ENCODE measurements at places on chromosomes 6 and 20.
A peak's percentile ranks its signal among the peaks of the same experiment; 100 is the strongest.

DNA sequence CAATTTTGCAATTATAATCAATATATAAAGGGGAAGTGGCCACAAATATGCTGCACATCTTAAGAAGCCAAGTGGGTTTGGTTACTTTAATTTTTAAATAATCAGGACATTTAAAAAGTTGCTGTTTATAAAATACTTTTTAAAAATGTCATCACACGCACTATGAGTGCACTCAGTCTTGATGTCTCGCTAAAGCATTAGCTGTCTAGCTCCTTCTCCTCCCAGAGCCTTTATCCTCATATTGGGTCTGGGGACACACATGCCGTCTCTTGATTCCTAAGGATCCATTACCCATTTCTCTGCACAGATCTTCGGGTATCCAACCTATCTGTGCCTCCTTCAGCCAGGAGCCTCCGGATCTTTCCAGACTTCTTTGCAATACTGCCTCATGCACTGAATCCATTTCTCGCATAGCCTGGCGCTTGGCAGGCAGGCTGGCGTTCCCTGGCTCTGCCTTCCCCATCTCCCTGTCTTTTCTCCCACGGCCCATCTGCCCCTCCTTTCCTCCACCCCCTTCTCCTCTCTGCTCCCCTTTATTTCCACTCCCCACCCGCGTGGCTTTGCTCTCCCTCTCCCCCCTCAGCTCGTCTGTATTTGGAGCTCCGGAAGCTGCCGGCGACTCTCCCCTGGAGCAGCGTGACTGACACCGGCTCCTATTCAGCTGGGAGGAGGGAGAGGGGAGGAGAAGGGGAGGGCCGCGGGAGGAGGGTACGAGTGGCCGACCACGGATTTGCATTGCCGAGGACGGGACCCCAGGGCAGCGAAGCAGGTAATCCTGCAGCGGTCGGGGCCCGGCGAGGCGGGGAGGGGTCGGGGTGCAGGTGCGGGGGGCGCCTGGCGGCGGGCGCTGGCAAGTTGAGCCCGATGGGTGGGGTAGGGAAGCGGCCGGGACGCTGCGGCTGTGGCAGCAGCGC lies at the start of gene CAP2:
Gene CAP2 (plus strand): TSS at position 618 of the 914 bp plus-strand sequence. CDS start 27,961 bp downstream, outside the sequence.
- peak; percentile 49 for DNase-seq
- no peaks in the 10 kb centered on the region for H3K4me1 ChIP-seq
- peaks cover 15% of the 10 kb centered on the region for H3K36me3 ChIP-seq
- H3K27me3 ChIP-seq: no peaks in the 10 kb centered on the region
- peak within 1 kb of the TSS; percentile 72 for H3K4me3 ChIP-seq

DNA sequence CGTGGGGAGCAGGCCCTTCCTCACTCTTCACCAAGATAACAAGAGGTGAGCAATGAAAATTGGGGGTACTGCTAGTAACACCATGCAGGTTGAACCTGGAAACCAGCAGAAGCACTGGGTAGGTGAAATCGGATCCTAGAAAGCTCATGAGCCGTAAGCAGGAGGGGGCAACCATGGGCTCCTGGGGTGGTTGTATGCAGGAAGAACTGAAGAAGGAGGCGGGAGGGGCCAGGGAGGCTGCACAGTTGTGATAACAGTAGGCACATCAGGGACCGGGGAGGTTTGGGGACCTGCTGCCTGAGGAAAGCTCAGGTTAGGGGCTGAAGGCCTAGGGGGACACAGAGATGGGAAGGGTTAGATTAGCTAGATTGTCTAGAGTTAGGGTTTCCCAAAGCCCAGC lies 5.6 kb upstream of the LY6G5C start:
- H3K4me1 ChIP-seq: peaks cover 27% of the 10 kb centered on the region
- DNase-seq: no peak
- peaks cover 45% of the 10 kb centered on the region for H3K36me3 ChIP-seq
- H3K27ac ChIP-seq: peak overlapping the region; percentile 13
- H3K4me3 ChIP-seq: no peak overlapping the region

- no peaks in the 10 kb centered on the region for H3K27me3 ChIP-seq
- H3K4me1 ChIP-seq: peaks cover 11% of the 10 kb centered on the region
- DNase-seq: no peak
- no peak overlapping the region for H3K4me3 ChIP-seq
These were observed 15.2 kb upstream of the PRR18 start for GRCh38 chr6:166323395-166323794.

DNA sequence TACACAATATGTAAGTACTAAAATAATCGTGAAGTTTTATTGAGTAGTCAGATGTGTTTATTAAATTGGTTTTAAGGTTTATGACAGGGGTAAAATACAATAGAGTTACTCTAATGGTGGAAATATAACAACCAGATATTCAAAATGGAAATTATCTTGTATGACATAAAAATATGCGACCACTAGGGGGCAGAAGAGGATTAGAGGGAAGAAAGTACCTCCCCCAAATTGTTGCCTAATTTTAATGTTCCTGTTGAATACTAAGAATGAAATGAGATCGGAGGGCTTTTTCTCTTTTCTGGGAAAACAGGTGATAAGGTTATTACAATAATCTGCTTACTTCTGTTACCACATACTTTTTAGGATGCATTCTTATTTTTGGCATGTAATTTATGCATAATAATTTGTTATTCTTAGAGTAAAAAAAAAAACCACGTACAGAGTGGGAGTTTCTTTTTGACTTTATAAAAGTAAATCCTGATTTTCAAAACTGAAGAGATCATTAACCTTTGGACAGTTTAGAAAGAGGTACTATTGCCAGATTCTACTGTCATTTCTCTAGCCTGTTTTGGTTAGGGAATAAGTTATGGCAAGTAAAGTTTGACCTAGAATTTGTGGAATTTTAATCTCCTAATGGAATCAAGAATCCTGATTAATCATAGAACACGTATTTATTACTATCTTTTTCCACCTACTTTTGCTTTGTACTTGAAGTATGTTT lies 159.2 kb downstream of the CD109 start:
- H3K36me3 ChIP-seq: no peaks in the 10 kb centered on the region
- H3K27ac ChIP-seq: no peak overlapping the region
- H3K4me1 ChIP-seq: no peaks in the 10 kb centered on the region
- no peak overlapping the region for H3K4me3 ChIP-seq
- no peaks in the 10 kb centered on the region for H3K27me3 ChIP-seq

- H3K27me3 ChIP-seq: no peaks in the 10 kb centered on the region
- H3K36me3 ChIP-seq: no peaks in the 10 kb centered on the region
- DNase-seq: no peak
- no peak overlapping the region for H3K4me3 ChIP-seq
- no peaks in the 10 kb centered on the region for H3K4me1 ChIP-seq
These were observed 543.6 kb upstream of the CITED2 start for GRCh38 chr6:139917951-139918630.

DNA sequence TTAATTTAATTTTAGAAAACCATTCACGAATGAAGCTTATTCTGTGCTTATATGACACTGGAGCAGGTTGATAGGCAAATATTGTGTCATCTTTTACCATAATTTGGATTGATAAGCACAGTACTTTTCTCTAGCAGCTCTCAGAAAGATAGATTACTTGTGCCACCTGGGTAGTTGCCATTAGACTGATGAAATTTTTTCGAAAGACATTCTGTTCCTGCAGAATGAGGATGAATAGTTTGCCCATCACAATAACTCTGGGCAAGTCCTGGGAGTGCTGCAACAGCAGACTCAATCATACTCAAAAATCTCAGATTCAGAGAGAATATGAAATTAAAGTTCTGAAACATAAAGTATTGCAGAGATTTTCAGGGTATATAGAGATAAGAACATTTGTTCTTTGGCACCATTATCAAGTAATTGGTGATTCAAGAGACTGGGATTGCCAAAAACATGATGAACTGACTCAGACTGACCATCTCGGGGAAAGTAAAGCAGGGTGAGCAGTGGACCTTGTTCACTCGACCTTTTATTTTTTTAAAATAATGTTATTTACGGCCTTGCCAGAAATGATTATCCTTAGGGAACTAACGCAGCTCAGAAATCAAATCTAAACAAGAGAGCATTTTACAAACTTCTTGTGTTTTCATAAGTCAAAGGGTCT lies 65.8 kb upstream of the PTCHD4 start:
- H3K27ac ChIP-seq: no peak overlapping the region
- DNase-seq: no peak
- H3K36me3 ChIP-seq: no peaks in the 10 kb centered on the region
- H3K4me3 ChIP-seq: no peak overlapping the region
- H3K27me3 ChIP-seq: no peaks in the 10 kb centered on the region

- no peaks in the 10 kb centered on the region for H3K36me3 ChIP-seq
- H3K4me1 ChIP-seq: peaks cover 13% of the 10 kb centered on the region
- no peak overlapping the region for H3K27ac ChIP-seq
- H3K27me3 ChIP-seq: no peaks in the 10 kb centered on the region
These were observed 126.1 kb upstream of the LAMP5 start for GRCh38 chr20:9388160-9388812.

DNA sequence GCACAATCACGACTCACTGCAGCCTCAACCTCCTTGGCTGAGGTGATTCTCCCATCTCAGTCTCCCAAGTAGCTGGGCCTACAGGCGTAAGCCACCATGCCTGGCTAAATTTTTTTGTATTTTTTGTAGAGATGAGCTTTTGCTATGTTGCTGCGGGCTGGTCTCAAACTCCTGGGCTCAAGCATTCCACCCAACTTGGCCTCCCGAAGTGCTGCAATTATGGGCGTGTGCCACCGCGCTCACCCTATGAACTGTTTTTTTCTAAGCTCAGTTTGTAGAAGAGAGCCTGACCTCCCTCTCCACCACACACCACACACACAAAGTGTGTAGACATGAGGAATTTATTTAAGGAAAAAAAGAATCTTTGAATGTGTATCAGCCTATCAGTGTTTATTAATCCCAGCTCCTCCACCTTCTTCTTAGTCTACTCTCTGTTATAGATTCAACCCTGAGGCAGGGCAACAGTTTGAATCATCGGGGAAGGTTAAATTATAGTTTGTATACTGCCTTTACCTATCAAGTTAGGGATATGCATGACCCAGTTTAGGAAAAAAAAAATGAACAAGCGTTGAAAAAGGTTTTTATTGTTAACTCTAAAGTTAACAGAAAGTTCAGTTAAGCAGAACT lies 74.1 kb downstream of the PLEKHG1 start:
- no peak overlapping the region for H3K4me3 ChIP-seq
- H3K4me1 ChIP-seq: no peaks in the 10 kb centered on the region
- no peaks in the 10 kb centered on the region for H3K27me3 ChIP-seq

DNA sequence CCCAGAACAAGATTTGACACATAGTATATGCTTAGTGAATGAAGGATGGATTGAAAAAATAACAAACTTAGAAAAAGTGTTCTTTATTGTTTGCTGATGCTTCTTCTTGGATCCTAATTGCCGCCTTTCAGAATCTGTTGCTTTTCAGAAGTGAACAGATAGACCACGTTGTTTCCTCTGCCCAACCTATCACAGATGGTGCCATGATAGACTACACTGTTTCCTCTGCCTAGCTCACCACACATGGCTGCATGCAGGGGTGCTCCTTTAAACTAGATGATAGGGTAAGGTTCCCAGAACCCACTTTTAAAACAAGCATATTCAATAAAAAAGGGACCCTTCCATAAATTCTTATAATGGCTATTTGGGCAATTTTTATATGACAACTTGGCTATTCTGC lies 4.6 kb upstream of the RGS17 start:
- no peaks in the 10 kb centered on the region for H3K27me3 ChIP-seq
- peaks cover 5% of the 10 kb centered on the region for H3K36me3 ChIP-seq
- DNase-seq: no peak
- H3K4me3 ChIP-seq: no peak overlapping the region
- H3K4me1 ChIP-seq: no peaks in the 10 kb centered on the region
- no peak overlapping the region for H3K27ac ChIP-seq

GRCh38 chr20:13486694-13487093 lies 152.0 kb downstream of the TASP1 start:
- H3K27ac ChIP-seq: no peak overlapping the region
- no peak overlapping the region for H3K4me3 ChIP-seq
- H3K27me3 ChIP-seq: no peaks in the 10 kb centered on the region
- DNase-seq: no peak
- no peaks in the 10 kb centered on the region for H3K4me1 ChIP-seq

DNA sequence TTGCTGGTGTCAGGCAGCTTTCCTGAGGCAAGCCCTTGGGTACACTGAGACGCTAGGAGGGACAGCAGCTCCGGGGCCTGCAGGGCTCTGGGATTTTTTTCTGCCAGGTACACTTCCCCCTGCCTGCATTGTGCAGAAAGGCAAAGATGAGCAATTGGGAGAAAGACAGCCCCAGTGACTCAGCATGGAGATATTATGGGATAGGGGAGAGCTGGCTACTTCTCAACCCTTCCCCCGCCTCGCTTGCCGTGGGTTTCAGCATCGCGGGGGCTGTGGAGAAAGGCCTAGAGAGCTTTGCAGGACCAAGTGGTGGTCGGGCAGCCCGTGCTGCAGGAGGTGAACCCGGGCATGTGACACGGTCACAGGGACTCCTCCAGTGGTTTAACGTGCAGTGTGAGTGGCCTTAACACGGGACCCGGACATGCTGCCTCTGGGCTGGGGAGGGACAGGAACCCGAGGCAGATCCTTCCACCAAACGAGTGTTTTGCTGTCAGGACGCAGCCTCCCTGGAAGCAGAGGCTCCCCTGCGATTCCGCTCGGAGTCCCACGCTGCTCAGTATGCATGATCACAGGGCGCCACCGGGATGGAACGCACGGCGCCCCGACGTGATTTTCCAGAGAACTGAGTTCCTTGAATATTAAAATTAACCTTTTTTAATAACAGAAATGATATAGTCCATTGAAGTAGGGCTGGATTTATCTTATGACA lies 139.9 kb downstream of the CDH4 start:
- H3K27ac ChIP-seq: no peak overlapping the region
- no peaks in the 10 kb centered on the region for H3K27me3 ChIP-seq
- no peak for DNase-seq
- no peaks in the 10 kb centered on the region for H3K4me1 ChIP-seq
- H3K36me3 ChIP-seq: no peaks in the 10 kb centered on the region
- no peak overlapping the region for H3K4me3 ChIP-seq

GRCh38 chr6:14415452-14415851 lies 297.9 kb downstream of the CD83 start:
- H3K4me1 ChIP-seq: no peaks in the 10 kb centered on the region
- DNase-seq: no peak
- no peaks in the 10 kb centered on the region for H3K36me3 ChIP-seq
- H3K27ac ChIP-seq: no peak overlapping the region
- H3K4me3 ChIP-seq: no peak overlapping the region

DNA sequence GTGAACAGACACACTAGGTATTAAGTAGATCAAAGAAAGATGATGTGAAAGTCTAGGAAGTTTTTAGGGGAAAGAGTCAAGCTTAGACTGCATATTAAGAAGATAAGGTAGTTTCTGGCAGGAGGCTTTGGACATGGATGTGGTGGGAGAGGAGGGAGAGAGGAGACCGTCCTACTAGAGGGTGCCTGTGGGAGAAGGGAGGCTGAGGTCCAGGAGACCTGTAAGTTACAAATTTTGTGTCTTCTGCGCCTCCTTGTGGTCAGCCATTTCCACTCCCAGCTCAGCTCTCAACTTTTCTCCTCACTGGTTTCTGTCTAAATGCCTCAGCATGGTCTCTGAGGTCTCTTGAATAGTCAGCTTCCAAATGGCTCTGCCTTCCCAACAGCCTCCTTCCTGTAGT lies 193.5 kb downstream of the UNC5CL start:
- no peaks in the 10 kb centered on the region for H3K36me3 ChIP-seq
- H3K27me3 ChIP-seq: peaks cover 86% of the 10 kb centered on the region
- no peak overlapping the region for H3K27ac ChIP-seq
- peak; percentile 59 for DNase-seq
